Activated T-helper 1 cell treated with Interleukin-2 at 50 U/mL for 16 hours (primary cell): ENCODE measurements at places on chromosomes 3 and 15.

GRCh38 chr3:123789760-123790159 is 94.4 kb downstream of the MYLK start:
- no peak for DNase-seq

- no peak for DNase-seq
Observed at GRCh38 chr3:48855681-48856447, 8.2 kb upstream of the PRKAR2A start.

- no peak for DNase-seq
Observed at GRCh38 chr15:97248376-97248775, 712.1 kb upstream of the ARRDC4 start.

- no peak for DNase-seq
Observed at GRCh38 chr3:48997102-48997635, 7.1 kb downstream of the P4HTM start.

DNA sequence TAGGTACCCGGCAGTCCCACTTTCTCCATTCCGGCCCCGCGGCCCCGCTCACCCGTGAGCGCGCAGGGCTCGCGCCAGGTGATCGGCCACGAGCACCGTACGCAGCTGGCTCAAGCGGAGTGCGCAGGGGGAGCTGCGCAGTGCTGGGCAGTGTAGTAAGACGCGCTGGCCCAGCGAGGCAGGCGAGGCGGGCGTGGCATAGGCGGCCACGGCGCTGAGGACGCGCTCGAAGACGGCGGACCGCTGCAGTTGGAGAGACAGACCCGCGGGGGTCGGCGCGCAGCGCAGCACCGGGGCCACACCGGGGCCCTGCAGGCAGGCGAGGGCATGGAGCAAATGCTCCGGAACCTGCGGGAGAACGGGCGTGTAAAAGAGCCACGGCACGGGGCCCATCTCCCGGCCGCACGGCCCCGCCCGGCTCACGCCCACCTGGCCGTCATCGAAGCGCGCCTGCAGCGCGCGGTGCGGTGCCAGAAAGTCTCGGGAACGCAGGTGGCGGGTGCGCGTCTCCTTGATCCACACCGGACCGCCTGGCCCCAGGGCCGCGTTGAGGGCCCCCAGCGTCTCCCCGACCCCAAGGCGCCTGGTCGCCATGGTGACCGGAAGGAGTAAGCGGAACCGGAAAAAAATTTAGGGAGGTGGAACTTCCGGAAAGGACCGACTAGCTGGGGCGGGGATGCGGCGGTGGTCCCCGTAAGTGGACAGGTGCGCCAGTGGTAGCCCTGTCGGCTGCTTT is at the start of gene DALRD3:
Gene DALRD3, minus strand, starts transcription at position 610 of the 736 bp plus-strand sequence. Its CDS starts 16 bp downstream, at position 594.
- DNase-seq: peak; percentile 26

GRCh38 chr3:123644358-123644757 is 59.5 kb upstream of the HACD2 start:
- DNase-seq: no peak

DNA sequence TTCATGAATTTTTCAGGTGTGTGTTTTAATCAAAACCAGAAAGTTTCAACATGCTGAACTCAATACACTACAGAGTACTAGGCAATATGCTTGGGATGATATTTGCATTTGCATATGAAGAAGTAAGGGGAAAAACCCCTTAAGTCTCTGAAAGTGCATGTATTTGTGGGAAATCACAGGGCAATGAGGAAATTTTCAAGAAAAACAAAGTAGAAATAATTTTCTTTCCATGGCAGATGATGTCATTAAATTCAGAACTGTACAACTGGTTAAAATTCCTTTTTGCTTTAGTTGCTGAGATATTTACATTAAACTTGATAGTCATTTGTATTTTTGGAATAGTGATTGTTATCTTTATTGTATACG is 294.0 kb upstream of the TBC1D5 start:
- DNase-seq: no peak

- DNase-seq: no peak
Observed at GRCh38 chr15:47620960-47621681, 96.2 kb upstream of the SEMA6D start.

- no peak for DNase-seq
Observed at GRCh38 chr15:72766780-72767179, 16.8 kb downstream of the ADPGK start.
